IMR-90 (cell line): ENCODE measurements at places on chromosomes 3 and 15. TPM values are rescaled to one million over a fixed set of nuclear protein-coding genes. Genes with fewer than 3 reads are reported as not detected.

- no peak for DNase-seq
These were observed 233.4 kb upstream of the TBL1XR1 start for GRCh38 chr3:177430653-177431052.

DNA sequence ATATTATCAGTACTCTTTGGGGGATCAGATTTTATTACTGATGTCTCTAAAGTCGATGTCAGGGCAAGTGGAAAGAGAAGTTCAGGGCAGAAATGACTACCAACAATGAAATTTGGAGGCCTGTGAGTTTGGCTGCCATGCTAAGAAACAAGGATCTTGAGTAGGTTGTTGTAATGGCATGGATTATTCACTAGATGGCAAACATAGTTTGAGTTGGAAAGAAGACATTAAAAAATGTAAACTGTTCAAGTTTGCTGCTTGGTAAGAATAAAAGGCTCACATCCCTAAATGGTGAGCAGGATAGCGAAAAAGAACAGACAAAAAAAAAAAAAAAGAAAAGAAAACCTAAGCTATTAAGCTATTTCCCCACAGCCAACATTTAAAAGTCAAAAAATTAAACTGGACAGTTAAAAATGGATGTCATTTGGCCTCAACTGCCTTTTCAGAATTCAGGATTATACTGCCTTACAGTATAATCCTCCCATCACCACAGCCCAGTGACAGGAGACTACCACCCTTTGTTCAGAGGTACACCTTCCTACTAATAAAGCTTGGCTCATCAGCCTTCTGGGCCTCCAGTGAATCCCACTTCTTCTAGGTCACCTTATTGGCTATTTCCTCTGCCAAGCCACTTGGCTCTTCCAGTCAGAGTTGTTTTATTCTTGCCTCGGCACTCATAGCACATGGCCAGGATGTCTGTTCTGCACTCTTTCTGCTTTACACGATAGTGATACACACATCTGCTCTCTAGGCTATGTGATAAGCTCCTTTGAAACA, 163.7 kb downstream of the PLD1 start:
- DNase-seq, result peak; percentile 80

DNA sequence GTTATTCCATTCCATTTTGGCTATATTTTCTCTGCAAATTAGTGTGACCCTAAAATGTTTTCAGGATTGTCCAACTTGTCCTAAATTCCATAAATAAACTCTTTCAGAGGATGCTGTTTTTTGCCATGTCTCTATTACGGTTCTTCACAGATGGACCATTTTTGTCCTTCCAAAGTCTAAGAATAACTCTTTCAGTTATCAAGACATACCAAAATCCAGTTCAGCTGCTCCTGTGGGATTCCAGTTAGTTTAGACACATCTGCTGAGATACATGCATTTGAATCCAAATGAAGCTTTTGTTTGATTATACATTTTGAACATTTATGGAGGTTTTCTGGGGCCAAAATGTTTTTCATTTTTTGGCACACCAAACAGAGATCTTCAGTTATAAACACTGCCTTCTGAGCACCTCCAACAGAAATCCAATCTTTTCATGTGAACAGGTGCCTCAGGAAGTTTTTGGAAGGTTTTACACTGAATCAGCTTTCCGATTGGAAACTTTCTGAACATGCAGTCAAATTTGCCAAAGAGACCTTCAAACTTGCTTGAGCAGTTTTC, 80.7 kb downstream of the TIGIT start:
- DNase-seq, result no peak

DNA sequence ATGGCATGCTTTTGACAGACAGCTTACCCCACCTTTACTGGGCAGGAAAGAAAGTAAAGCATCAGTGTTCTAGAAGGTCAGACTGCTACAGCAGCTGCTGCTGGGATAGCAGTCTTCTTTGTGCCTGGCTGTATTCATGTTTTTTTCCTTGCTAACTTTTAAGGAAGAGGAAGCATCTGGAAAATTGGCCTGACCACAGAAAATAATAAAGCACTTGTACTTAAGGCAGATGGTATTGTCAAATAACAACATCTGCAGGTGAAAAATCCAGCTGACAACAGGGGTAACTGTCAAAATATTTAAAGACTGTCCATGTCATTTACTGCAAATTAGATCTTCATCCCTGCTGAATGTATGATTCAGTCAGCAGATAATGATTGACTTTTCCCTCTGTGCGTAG, 229.0 kb downstream of the OXSM start:
- no peak for DNase-seq

GRCh38 chr3:64125561-64125960, 99.7 kb downstream of the PRICKLE2 start:
- DNase-seq, result no peak

GRCh38 chr3:39090922-39091321, 16.5 kb downstream of the GORASP1 start:
- DNase-seq, result peak; percentile 52

TF gene
- total RNA-seq, result not detected in 2 replicates

PLCB2 gene
- total RNA-seq, result 0.18 and 0.28 TPM in 2 replicates

CMTM8 gene
- not detected in 2 replicates for total RNA-seq

GRCh38 chr3:194150252-194150934, 14.4 kb downstream of the HES1 start:
- no peak for DNase-seq

C3orf85 gene
- total RNA-seq, result not detected in 2 replicates

SYNPR gene
- not detected in 2 replicates for total RNA-seq

DNA sequence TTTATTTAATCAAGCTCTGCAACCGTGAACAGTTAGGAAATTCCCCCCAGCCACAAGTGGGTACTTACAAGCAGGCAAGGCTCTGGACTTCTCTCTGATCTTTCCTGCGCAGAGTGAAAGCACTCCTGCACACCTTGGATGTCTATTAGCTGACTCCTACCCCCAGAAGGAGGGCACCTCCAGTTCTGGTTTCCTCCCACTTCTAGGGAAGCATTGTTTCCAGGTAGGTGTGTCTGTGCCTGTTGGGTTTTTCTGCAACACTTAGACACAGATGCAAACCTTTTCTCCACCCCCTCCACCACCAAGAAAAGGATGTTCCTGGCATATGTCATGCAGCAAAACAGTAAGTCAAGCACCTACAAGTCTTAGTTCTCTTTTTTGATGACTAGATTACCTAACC, at the start of gene ZBED2:
Gene ZBED2, minus strand, starts transcription at position 115 of the 400 bp plus-strand sequence. CDS start 1,145 bp downstream, outside the sequence.
- DNase-seq, result no peak

DNA sequence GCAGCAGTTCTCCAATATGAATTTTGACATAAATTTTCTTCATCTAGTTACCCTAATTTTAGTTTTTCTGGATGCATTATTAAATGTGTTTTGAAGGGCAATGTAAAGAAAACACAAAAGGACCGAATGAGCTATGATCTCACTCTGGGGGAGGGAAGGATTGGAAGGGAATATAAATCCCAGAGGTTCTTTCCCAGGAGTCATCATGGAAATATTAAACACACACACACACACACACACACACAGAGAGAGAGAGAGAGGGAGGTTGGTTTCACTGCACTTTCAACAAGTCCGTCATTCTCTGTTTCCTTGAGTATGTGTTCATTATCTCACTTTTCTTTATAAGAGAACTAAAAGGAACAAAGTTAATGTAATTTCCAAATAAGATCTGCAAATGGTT, 70.7 kb upstream of the DCBLD2 start:
- peak; percentile 98 for DNase-seq

- no peak for DNase-seq
These were observed 169.0 kb downstream of the GHSR start for GRCh38 chr3:172279191-172279640.

- peak; percentile 90 for DNase-seq
These were observed 106.1 kb downstream of the OXNAD1 start for GRCh38 chr3:16370872-16371740.

GRCh38 chr3:23648326-23648995, 157.3 kb upstream of the UBE2E1 start:
- peak; percentile 58 for DNase-seq

DNA sequence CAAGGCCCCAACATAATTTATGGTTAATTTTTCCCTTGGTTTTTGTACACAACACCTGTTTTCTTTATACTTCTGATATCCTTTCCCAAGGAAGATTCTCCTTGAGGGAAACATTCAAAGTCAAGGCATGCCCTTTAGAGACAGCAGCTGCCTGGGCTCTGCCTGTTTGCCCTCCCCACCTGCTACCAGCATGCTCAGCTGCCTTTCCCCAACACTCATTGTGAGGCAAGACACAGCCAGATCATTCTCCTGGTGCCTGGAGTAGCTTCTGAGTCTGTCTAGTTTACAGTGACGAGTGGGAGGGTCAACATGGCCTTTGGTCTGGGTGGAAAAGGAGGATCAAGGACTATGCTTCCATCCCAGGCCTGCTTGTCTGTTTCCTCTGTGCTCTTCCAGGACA, 132.5 kb downstream of the EPHB1 start:
- no peak for DNase-seq

GRCh38 chr3:535566-536416, 339.2 kb downstream of the CHL1 start:
- peak; percentile 11 for DNase-seq

SEMA3G gene
- not detected in 2 replicates for total RNA-seq

DNA sequence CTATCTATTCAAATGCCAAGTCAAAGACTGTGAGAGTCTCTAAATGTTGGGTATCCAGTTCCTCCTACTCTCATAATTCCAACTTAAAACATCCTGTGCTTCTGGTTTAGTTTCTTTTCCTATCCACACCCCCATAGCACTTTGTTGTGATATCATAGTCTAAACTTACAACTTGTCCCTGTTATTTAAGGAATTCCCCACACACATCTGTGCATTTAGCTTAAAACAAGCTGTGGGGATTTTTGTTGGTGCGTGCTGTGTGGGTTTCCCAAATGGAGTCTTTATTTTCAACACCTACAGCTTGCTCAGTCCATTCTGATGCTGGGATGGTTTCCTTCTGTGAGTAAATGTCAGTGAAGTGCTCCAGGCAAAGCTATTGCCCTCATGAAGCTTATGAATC, 167.3 kb downstream of the GMNC start:
- DNase-seq, result peak; percentile 12

DNA sequence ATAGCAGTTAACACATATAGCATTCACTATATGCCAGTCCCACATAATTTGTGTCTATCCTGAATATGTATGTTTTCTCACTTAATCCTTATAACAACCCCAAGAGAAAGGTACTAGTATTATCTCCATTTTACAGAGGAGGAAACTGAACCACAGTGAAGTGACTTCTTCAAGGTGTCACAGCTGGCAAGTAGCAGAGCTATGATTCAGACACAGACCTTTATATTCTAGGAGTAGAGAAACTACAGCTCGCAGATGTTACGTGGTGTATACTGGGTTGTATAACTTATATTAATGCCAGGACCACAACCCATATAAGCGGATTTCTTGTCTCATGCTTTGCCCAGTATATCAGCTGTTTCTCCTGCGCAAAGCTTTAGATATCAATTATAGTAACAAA, 29.5 kb upstream of the ICE2 start:
- DNase-seq, result no peak

PAK6 gene
- not detected in 2 replicates for total RNA-seq

GRCh38 chr15:92018535-92019239, 165.2 kb downstream of the SLCO3A1 start:
- DNase-seq, result no peak
